Mesenteric fat pad (tissue), 1 donor: ENCODE measurements at places on chromosomes 5 and 9. TPM values are rescaled to one million over a fixed set of nuclear protein-coding genes. Genes with fewer than 3 reads are reported as not detected.

The DND1 gene
- total RNA-seq: 1.00 TPM

The ST8SIA4 gene
- 17.5 TPM for total RNA-seq

The CCNO gene
- not detected for total RNA-seq

The SLC1A1 gene
- 8.2 TPM for total RNA-seq

The MACROH2A1 gene
- 170 TPM for total RNA-seq

The TUSC1 gene
- total RNA-seq: 15.7 TPM
